ENCODE measurements at places on chromosomes 5 and 9.

- no peak for DNase-seq
Measured at GRCh38 chr5:15959370-15960164, 220.0 kb downstream of the MARCHF11 start.

GRCh38 chr9:129163753-129164152, 14.3 kb downstream of the IER5L start:
- DNase-seq, result no peak

DNA sequence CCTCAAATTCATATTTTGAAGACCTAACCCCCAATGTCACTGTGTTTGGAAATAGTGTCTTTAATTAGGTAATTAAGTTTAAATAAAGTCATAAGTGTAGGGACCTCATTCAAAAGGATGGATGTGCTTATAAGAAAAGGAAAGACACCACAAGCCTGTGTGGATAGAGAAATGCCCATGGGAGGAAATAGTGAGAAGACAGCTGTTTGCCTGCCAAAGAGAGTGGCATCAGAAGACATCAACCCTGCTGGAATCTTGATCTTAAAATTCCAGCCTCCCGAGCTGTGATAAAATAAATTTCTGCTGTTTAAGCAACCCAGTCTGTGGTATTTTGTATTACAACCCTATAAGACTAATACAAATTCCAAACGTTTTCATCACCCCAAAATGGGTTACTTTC, 1867.9 kb upstream of the NUDT12 start:
- DNase-seq, result no peak

- no peak for DNase-seq
Measured at GRCh38 chr9:116466271-116467235, 220.6 kb upstream of the TRIM32 start.

DNA sequence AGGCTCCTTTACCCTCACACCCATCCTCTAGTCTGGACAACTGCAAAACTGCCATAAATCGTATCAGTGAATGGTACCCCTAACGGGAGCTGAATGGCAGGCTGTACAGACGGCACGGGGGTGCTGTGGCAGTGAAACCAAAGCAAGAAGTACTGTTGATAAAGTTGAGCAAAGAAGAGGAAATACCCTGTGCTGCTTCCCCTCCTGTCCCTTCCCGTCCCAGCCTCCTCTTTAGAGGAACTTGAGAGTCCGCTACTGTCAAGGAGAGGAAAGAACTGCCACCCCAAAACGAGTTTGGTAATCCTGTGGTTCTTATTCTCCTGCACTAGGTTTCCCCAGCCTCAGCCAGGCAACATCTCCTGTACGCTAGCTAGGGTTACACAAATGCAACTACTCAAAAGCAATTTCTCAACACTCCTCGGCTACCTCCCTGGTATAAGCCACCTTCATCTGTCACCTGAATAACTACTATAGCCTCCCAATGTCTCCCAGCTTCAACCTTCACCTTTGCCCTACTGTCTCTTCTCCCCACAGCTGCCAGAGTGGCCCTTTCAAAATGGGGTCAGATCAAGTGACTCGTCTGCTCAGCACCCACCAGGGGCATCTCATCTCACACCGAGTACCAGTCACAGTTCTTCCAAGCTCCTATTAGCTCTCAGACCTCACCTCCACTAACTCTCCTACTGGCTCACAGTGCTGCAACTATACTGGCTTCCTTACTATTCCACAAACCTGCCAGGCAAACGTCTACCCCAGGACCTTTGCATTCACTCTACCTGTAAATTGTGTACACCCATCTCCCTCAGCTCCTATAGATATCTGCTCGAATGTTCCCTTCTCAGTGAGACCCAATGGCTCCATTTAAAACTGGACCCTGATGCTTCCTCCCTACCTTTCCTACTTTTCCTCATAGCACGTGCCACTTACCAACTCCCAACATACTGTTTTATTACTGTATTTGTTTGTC, 4.1 kb downstream of the GLRX start:
- no peak for DNase-seq

DNA sequence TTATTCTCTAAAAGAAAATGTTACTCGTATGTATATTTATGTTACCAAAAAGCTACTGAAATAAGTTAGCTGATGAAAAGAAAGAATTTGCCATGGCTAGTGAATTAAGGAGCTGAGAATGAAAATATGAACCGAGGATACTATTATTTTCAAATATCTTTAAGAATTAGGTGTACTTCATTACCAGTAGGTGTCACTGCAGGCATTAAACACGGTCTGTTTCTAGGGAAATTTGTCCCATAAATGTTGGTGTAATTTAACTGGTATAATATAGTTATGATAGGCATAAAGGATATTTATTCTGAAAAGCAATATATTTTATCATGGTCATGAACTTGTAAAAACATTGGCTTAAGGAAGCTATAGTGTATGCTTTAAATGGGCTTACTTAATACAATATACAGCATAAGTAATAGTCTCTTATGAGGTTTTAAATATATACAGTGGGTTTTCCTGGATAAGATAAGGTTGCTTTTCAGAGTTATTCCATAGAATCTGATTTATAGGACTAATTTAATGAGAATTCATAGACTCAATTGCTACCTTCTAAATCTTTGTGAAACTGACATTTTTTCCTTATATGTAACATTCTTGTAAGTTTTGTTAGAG, 72.4 kb upstream of the MPDZ start:
- DNase-seq, result peak; percentile 16

DNA sequence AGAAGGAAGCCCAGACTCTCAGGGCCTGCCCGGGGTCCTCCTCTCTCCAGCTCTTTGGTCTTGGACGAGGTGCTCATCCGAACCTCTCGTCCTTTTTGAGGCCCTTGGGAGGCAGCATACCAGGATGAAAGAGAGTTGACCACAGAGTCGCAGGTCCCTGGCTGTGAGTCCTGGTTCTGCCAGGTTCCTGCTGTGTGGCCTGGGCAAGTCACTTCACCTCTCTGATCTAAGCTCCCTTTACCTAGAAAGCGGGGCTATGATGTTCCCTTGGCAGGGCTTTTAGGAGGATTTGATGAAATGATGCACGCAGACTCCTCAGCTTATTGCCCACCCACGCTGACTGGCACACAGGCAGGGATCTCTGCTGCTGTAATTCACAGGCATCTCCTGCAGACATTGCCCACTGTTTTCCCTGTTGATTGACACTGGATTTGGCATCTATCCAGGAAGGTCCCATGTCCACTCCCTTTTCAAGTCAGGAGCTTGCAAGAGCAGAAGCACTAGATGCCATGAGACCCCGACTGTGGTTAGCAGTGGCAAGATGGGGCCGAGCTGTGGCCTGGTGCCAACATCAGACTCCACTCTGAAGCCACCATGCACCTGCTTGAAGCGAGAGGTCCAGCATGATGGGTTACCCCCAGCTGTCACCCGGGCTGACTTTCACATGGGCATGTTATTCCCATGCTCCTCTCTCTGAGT, 71.5 kb downstream of the MACROH2A1 start:
- no peak for DNase-seq

DNA sequence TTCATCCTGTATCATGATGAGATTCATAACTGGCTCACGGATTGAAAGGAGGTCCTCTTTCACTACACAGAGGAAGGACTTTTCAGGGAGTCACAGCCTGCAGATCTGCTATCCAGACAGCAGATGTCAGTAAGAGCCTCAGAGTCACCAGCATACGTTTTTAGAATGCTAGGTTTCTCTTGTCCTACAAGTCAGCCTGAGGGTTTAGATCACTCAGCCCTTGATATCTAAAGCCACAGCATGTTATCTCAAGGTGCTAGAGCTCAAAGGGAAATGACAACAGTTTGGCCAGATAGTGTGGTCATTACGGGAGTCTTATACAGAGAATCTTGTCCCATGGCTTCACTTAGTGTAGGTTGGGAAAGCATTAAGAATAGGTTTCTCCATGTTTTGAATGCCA, 30.9 kb upstream of the SLC46A2 start:
- peak; percentile 29 for DNase-seq

- peak; percentile 85 for DNase-seq
Measured at GRCh38 chr5:151023651-151024050, 3.3 kb downstream of the GPX3 start.

- DNase-seq, result peak; percentile 65
Measured at GRCh38 chr5:159133041-159133741, 33.5 kb upstream of the EBF1 start.

DNA sequence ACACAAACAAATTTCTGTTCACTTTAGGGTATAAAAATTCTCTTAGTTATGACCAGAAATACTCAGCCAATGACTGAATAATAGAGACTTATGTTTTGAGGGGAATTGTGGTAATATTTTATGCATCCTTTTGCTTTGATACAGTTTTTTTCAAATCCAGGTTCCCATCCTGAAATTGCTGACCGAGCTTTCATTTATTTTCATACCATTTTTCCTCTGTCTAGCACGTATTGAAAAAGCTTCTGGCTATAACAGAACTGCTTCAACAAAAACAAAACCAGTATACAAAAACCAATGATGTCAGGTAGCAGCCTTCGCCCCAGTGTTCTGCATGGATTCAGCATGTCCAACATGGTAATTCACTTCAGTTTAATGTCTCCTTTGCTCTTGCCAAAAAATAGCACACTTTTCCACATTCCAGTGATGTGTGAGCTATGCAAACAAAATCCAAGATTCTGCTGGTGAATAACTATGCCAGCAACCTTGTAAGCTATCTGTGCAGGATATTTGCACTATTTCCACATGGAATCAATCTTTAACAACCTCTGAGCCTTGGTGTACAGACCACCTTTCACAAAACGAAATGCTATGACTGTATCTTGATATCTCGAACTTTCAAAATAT, 22.0 kb downstream of the CCNH start:
- DNase-seq, result no peak

All from RWPE1 (cell line).